Stimulated activated CD4-positive, alpha-beta T cell treated with anti-CD3 and anti-CD28 coated beads, Interleukin-1b, Interleukin-23, amount 100 ng/mL, for 24 hours (primary cell): ENCODE measurements at places on chromosomes 1 and 21.

- no peak for DNase-seq
Measured at GRCh38 chr1:233496993-233497392, 116.9 kb upstream of the KCNK1 start.

DNA sequence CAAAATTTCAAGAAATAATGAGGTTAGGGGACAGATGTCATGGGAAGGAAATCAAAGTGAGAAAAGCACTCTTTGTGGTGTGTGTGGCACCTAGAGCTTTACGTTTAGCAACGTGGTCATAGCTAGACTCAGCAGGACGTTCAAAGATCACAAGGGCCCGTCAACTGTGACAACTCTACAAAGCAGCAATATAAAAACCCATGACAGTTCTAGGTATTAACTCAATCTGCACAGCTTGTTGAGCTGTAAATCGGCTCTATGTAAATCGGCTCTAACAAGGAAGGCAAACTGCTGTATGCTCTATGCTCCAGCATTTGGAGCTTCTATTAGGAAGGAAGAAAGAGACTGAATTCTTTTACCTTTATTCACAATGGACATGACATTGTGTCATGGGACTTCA lies 64.8 kb downstream of the TP53BP2 start:
- DNase-seq: no peak

- DNase-seq: no peak
Measured at GRCh38 chr1:88730995-88731394, 46.9 kb downstream of the PKN2 start.

GRCh38 chr1:222739465-222739864 lies 2.5 kb downstream of the FAM177B start:
- DNase-seq: no peak

DNA sequence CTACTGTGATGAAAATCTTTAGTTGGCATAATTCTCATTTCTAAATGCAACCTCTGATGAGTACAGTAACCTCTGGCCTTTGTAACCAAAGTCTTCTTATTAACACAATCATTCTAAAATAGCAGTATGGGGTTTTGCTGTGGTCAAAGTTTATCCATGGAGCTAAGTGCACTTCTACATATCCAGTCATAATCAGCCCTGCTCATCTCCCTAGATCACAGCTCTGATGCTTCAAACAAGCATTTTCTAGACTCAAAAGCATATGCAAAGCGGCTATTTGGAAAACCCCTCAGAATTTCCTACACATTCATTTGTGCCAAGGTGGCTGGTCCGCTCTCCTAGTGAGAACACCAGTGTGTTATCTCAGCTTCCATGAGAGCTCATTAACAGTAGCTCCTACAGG lies 418.6 kb downstream of the MRPL39 start:
- no peak for DNase-seq

DNA sequence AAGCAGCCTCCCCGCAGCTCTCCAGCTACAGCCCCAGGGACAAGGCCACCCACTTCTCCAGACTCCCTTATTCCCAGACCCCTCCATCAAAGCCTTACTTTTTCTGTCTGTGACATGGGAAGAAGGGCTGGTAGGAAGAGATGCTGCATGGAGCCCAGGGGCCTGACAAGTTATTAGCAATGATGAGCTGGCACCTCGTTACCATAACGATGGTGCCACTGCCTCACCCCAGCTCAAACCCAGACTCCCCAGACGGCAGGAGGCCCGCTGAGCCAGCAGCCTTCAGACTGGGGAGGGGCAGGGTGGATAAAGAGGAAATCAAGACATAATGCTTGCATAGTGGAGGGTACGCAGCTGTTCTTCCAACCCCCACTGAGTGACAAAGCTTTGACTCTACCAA lies 3.3 kb downstream of the DLGAP3 start:
- DNase-seq: no peak

DNA sequence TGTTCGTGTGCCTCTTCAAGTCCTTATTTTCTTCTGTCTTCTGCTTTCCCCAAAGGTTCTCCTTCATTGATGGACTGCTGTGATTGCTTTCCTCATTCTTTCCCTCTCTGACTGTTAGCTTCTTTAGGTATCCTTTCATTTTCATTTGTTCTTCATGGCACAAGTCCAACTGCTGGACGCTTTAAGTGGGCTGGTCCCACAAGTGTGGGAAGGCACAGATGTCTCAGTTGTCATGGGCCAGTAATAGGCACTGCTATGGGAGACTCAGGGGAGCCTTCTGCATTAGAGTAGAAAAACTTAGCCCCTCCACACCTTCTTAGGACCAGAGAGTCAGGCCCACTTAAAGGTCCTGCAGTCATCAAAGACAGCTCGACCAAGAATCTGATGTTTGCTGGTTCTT lies 122.3 kb upstream of the C1orf105 start:
- no peak for DNase-seq

DNA sequence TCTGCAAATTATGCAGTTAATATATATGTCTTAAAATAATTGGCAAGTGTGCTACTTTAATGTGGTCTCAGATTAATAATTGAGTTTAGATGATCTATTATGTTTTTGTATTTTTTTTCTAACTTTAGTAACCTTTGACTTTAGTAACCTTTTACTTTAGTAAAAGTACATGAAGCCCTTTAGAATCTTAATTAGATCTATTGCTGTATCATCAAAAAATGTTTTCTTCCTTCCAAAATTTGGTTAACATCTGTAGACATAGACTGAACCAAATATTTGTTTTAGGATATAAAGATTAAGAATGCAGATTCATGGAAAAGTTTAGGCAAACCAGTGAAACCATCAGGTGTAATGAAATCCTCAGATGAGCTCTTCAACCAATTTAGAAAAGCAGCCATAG lies 25.7 kb upstream of the EPHX4 start:
- no peak for DNase-seq

DNA sequence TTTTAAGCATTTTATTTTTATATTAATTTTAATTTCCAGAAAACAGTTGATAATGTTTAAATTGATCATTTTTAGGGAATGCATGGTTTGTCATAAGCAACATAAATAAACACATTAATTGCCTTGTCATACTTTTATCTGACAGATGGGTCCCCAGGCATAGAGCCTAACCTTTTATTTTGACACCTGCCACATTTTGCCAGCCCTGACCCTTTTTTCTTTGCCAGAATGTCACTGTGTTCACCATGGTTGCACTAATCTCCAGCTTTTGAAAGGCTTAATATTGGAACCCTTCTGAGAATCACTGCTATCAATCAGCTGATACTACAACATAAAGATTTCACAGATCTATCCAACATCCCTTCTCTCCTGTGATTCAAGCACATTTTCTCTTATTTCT lies 56.0 kb upstream of the DPYD start:
- DNase-seq: no peak

GRCh38 chr1:185646202-185646683 lies 87.9 kb upstream of the HMCN1 start:
- DNase-seq: no peak

GRCh38 chr1:168135921-168136708 lies 615 bp downstream of the GPR161 start:
- no peak for DNase-seq

GRCh38 chr1:43255438-43256210 lies 14.2 kb upstream of the TMEM125 start:
- DNase-seq: no peak

- no peak for DNase-seq
Measured at GRCh38 chr1:15610167-15610566, 7.1 kb upstream of the DDI2 start.

DNA sequence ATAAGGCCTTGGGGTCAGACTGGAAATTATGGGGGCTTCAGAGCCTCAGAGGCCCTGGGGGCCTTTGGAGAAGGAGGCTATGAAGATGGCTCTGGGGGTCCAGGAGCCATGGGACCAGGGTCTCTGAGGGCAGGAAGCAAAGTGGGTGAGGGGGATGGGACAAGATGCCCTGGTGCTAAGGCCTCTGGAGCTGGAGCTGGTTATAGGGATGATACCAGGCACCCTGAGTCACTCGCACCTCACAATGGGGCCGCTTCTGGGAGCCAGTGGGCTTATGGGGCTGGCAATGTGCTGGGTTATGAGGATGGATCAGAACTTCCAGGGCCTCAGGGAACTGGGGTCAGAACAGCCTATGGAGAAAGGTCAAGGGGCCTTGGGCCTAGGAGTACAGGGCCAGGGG lies 17.6 kb downstream of the IGFN1 start:
- DNase-seq: no peak

DNA sequence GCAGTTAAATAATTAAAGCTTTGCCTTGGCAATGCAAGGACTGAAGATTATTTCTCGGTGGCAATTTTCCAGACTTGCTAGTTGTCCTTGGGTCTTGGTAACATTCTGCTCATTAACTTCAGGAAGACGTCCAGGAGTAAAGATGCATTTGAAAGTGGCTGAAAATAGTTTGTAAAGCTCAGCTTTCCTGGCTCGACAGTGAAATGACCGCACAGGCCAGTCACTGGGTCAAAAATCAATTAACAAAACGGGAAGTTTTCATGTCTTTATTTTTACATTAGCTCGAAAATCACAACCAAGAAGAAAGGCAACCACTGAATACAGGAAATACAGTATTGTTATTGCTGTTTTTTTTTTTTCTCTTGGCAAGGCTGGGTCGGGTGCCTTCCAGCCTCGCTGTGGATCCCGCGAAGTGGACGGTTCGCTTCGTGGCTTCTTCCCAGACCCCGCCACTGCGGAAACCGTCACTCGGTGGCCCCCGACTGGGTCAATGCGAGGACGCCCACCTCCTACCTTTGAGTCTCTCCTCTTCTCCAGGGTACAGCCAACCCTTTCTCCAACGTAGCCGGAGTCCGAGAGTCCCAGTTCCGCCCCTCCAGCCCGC lies 479 bp upstream of the SNX7 start:
- DNase-seq: no peak

DNA sequence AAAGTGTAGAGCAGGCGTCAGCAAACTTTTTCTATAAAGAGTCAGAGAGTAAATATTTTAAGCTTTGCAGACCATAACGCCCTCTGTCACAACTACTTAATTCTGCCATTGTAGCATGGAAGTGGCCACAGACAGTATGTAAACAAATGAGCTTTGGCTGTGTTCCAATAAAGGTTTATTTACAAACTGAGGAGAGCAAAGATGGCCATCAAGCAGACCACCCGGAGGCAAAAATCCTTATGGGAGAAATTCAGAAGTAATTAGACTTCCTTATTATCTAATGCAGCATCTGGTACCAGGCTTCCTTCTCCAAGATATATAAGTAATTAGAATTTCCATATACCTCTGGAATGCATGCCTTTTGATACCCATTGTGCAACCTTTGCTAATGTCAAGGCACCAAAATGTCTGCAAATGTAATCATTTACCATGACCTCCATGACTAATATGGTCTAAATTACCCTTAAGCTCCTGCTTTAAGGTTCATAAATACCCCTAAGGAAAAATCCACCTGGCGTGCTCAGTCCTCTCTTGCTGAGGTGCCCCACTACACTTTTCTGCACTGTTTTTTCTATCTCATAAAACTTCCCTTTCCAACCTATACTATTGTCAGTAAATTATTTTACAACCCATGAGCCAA lies 377.8 kb downstream of the MATN1 start:
- DNase-seq: no peak

GRCh38 chr1:229402993-229403392 lies 30.9 kb downstream of the ACTA1 start:
- DNase-seq: no peak

- no peak for DNase-seq
Measured at GRCh38 chr1:23400324-23401114, 24.0 kb downstream of the TCEA3 start.

DNA sequence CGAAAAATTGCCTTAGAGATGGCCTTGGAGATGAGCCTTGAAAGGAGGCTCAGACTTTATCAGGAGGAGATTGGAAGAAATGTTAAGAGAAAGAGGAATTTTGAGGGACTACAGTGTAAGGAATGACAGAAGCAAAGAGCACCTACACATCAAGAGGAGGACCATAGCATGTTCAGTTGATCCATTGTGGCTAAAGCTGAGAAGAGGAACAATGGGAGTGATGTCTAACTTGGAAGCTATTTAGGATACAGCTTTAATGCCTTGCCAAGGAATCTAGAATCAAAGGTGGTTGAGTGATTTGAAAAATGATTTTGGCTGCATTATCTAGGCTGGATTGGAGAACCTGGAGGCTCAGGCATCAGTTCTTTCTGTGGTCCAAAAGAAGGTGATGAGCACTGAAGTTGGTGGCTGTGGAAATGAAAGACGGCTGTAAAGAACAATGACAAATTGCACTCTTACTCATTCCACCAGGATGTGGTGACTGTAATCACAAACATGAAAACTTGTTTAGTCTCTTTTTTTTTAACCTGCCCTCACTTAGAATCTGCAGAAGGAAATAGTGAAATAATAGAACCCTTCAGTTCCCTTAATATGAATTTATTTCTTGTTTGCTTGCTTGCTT lies 11.3 kb downstream of the FAM20B start:
- DNase-seq: no peak

GRCh38 chr1:119097380-119097779 lies 43.1 kb downstream of the WARS2 start:
- DNase-seq: no peak

DNA sequence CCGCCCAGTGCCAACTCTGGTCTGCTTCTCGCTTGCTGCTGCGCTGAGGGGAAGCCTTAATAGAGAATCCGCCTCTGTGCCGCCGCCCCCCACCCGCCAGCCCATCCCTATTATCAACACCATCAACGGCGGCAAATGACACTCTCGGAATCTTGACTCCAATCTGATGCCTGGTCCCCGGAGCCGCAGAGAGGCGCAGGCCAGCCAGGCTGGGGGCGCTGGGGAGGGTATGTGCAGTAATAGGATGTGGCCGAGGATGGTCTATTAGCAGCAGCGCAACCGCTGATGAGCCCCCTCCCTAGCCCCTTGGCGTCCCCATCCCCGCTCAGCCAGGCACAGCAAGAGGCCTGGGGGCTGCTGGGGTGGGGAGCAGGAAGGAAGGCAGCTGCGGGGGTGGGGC lies 15.1 kb upstream of the DMBX1 start:
- no peak for DNase-seq

- DNase-seq: no peak
Measured at GRCh38 chr1:185574139-185574875, 159.9 kb upstream of the HMCN1 start.

DNA sequence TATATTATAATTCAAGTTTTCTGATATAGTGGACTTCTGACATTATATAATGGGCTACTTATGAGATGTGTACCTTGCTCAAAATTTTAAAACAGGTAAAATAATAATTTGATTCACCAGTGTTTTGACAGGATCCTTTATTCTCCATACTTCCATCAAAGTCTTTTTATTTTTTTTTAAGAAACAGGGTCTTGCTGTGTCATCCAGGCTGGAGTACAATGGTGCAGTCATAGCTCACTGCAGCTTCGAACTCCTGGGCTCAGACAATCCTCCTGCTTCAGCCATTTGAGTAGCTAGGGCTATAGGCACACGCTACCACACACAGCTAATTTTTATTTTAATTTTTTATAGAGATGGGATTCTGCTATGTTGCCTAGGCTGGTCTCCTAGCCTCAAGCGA lies 129.4 kb downstream of the NRDC start:
- no peak for DNase-seq
